ENCODE measurements at places on chromosomes 7 and 10.

GRCh38 chr7:45625714-45626440 lies 51.7 kb downstream of the ADCY1 start:
- no peak for DNase-seq

DNA sequence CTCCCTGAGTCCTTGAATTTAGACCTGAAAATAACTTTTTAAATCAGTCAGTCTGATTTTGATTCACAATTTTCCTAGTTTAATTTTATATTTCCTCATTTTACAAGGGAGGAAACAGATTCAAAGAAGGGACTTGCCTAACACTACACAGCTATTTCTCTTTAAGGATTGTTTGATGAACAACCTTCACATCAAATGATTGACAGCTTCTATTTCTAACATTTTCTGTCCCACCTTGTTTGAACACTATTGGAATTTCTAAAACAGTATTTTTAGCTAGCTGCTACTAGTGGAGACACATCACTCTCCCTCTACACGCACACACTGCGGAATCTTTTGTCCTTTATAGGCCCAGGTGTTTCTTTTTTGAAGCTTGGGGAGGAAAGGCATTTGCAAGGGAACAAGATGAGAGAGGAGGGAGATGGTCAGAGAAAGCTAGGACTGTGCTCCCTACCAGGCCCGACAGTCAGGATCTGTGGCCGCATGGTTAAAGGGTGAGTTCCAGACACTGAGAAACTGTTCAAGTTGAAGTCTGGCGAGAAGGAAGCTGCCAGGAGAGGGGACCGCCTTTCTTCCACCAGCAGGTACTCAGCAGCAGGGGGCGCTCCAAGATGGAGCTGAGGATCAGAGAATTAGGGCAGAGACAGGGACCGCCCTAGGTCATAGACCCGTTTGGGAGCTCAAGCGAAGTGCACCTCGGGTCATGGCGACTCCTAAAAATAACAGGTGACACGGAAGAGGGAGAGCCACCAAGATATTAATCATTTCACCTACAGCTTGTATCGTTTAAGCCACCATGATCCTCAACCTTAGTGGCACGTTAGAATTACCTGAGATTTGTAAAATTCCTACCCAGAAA lies 49.7 kb downstream of the DNAJC12 start:
- peak; percentile 59 for DNase-seq

DNA sequence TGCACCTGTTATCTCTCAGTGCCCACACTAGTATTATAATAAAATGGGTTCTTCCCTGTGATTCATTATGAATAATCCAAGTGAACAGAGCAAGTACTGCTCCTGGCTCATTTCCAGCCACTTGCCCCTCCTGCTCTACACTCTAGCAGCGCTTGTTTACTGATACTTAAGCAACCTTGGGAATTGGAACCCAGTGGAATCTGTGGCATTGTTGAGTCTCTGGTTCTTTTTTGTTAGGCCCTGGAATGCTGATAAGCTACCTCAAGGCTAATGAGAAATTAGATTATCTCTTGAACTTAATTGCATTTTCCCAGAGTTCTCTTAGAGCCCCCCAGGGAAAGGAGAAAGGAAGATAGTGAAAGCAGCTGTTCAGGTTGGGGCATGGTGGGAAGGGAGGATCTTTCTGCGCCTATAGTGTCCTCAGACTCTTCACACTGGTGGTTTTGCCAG lies 34.0 kb downstream of the PRKAR2B start:
- peak; percentile 41 for DNase-seq

GRCh38 chr10:47372726-47373125 lies 11.4 kb downstream of the ZNF488 start:
- DNase-seq: no peak

GRCh38 chr7:77657427-77658224 lies 38.6 kb upstream of the RSBN1L start:
- DNase-seq: peak; percentile 68

DNA sequence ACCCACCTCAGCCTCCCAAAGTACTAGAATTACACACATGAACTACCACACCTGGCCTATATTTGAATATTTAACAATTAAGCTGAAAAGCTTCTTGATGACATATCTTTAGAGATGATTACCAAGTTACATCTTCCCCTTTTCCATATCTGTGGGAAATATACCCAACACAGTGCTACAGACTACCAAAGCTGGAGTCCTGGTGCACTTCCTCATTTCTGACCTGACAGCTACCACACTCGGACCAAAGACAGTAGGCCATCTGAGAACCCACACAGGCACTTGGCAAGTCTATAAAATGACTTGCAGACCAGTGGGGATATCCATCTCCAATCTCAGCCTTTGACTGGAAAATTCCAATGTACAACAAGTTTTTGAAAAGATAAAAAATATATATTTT lies 270.4 kb upstream of the KLF14 start:
- no peak for DNase-seq

DNA sequence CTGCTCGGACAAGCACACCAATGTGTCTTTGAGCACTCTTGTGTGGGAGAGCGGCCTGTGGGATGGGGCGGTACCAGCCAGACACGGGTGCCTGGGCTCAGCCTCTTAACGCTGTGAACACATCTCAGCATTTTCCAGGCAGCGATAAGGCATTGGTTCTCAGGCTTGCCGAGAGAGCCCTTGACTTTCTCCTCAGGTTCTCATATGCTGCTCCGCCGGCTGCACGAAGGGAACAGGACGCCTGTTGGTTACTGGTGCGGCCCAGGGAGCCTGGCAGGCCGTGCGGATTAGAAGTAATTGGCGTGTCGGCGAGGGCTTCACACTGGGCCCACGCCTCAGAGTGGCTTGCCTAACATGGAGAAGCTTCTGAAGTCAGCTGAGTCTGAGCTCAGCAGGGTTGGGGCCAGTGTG lies 456.7 kb upstream of the FOXK1 start:
- DNase-seq: no peak

GRCh38 chr7:127586346-127586745 lies 950 bp upstream of the GCC1 start:
- DNase-seq: no peak

GRCh38 chr7:28292834-28293526 lies 112.4 kb upstream of the JAZF1 start:
- no peak for DNase-seq

- peak; percentile 61 for DNase-seq
Observed at GRCh38 chr10:80413271-80413996, 5.1 kb downstream of the PRXL2A start.

DNA sequence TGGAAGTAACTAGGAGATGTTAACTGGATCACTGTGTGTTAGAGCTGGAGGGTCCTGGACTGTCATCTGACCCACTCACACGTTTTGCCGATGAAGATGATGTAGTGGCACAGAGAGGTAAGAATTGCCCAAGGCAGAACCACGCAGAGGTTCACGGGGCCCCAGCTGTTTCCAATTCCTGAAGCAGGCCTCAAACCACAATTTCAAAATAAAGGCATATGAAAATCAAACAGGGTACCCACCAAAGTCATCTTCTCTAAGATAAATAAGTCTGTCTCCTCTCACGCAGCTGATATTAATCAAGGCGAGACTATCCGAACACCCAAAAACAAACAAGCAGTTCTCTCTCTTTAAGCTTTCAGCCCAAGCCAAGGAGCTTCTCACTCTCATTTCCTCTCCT lies 113.3 kb upstream of the JCAD start:
- no peak for DNase-seq

DNA sequence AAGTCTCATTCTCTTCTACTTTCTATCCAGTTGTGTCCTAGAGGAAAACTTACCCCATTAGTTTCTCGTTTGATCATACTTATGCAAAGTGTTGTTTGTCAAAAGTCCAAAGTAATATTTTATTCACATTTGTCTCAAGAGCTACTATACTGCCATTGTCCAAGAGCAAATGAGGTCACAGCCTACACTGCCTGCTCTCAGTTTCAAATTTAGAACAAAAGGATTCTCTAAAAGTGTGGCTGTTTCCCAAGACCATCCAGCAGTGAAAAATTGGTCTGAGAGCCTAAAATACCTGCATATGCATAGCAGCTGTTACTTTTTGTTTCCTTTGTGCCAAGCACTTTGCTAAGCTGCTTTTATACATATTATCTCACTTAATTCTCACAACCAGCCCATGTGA lies 439.5 kb upstream of the NFE2L3 start:
- DNase-seq: no peak

DNA sequence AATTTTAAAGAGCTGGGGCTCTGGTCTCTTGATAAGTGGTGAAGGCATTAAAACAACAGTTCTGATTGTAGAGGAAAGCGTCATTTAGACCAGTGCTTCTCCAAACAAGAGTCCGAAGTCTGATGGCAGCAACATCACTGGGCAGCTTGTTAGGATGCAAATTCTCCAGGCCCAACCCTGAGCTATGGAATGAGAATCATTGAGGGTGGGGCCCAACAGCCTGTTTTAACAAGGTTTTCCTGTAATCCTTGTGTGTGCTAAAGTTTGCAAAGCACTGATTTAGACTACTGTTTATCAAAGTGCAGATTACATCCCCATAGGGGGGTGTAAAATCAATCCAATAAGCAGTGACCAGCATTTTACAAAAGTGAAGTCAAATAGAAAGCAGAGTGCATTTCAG lies 2.6 kb upstream of the ZNRF2 start:
- no peak for DNase-seq

GRCh38 chr7:24733414-24734060 lies 23.7 kb downstream of the GSDME start:
- no peak for DNase-seq

GRCh38 chr7:111527545-111527944 lies 34.7 kb downstream of the IMMP2L start:
- DNase-seq: no peak

GRCh38 chr7:101950450-101951119 lies 133.2 kb downstream of the CUX1 start:
- peak; percentile 92 for DNase-seq

- no peak for DNase-seq
Observed at GRCh38 chr10:133006202-133006601, 63.8 kb upstream of the CFAP46 start.

DNA sequence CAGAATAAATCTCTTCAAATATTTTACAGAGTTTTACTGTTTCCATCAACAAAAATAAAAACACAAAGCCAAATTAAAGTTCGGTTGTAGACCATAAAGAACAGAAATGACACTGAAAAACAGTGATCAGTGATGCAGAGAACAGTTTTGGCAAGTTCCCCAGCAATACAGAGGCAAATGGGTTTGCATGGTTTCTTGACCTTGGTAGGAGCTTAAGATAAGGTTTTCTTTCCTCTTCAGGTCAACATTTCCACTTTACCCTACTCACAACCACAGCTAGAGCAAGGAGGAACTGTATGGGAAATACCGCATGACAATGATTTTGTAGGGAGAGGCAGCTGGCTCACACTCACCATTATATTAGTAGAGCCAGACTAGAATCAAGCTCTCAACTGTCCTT lies 199.5 kb downstream of the SH2D4B start:
- no peak for DNase-seq

DNA sequence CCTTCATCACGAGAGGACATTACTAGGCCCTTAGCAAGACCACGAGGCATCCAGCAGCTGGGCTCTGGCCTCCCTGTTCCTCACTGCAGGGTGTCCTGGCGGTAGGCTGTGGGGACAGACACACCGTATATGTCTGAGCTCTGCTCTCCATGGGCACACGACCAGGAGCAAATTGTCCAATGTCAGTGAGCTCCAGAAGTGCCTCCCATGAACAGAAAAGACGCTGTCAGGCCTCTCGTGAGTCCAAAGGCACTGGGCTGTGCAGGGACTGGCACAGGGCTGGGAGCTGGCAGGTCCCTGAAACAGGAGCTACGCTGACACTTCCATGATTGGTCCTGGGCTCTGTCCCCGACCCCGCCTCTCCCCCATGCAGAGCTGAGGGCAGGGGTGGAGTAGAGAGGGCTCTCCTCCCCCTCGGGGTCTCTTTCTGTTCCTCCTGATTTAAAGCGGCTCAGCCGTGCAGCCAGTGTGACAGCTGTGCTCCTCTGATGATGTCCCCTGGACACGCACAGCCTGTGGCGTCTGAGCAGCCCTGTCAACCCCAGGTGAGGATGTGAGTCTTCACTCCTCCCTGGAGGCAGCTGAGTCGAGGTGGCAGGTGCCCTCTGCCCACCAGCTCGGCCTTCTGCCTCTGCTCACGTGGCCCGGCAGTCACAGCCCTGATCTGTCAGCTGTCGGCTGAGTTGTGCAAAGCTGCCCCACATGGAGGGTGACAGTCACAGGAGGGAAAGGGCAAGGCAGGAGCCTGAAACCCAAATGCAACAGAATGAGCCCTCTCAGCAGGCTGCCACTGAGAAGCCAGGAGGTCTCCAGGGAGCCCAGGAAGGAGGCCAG lies 13.0 kb downstream of the ANTXRL start:
- DNase-seq: no peak

DNA sequence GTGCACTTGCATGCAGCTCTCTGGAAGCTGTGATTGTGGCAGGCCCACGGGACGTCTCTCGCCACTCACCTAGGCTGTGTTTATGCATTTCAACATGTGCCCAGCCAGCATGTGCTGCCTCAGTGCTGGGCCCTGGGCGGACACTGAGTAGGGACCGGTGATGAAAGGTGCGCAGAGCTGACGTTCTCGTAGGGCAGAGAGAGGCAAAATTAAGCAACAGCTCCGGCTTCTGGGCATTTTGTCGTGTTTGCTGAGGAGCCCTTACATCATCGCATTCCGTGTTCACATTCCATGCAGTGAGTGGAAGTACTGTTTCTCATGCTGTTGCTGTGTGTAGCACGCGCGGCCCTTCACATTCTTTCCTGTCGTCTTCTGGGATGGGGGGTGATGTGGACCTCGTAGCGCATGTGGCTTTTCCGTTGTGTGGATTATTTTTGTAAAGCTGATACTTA lies 50.5 kb downstream of the PRF1 start:
- DNase-seq: peak; percentile 94

All from cardiac fibroblast (primary cell).